ENCODE measurements at places on chromosomes 3 and 15. TPM values are rescaled to one million over a fixed set of nuclear protein-coding genes. Genes with fewer than 3 reads are reported as not detected.

SLC22A13 gene
- total RNA-seq = 0.27 TPM

CHRM5 gene
- total RNA-seq = not detected

GRIP2 gene
- total RNA-seq = not detected

GPR176 gene
- 0.19 TPM for total RNA-seq

HYAL1 gene
- total RNA-seq = 0.24 TPM

PTPRG gene
- total RNA-seq = 0.10 TPM

DHX30 gene
- total RNA-seq = 166 TPM

- no peak for DNase-seq
Measured at GRCh38 chr3:123936400-123936799, 24.6 kb downstream of the CCDC14 start.

DNA sequence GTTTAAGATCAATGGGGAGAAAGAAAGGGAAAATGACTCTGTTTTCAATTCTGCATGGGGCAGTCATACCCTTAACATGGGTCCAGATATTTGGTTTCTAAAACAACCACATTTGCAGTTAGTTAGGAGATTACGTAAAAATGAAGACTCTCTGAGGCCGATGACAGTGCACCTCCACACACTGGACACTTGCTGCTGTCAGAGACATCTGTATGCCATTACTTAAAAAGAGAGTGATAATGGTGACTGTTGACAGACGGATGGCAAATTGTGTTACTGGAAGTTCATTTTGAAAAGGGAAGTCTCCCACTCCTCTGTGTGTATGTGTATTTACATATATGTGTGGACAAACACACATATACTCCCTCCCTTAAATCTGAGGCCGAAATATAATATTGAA lies 304.5 kb upstream of the SEMA6D start:
- no peak for DNase-seq

- DNase-seq = peak; percentile 18
Measured at GRCh38 chr3:142027735-142028134, 121.6 kb downstream of the TFDP2 start.

DNA sequence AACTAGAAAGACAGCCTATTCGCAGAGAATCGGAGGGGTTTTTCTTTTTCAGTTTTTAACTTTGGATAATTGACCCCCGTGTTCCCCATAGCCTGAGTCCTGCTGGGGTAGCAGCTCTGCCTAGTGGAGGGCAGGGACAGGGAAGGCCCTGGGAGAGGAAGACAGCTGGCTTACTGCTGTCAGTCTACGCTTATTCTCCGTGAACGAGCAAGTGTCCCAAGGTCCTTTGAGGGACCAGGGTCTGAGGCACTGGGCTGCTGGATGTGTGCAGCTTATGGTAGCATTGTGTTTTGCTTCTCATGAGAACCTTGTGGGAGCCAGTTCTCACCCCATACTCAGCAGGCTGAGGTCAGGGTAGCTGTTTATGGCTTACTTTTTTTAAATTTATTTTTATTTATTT lies 3.0 kb downstream of the LIMD1 start:
- no peak for DNase-seq

DNA sequence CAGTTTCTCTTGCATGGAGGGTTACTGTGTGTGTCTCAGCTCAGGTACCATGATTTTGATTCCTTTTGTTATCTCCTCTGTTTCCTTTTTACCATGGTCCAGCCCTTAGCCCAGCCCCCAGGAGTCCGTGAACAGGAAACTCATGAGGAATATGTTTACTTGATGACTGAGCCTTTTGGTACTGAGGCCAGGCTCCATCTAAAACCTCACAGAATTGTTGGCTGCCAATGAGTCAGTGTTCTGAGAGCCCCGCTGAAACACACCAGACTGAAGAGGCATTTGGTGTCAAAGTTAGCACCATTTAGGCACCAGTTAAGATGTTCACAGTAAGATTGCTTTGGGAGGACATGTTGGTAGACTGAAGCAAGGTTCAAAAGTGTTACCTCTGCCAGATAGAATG lies 80.9 kb downstream of the DGKG start:
- DNase-seq = no peak

- DNase-seq = no peak
Measured at GRCh38 chr3:85482213-85482490, 523.4 kb downstream of the CADM2 start.

DNA sequence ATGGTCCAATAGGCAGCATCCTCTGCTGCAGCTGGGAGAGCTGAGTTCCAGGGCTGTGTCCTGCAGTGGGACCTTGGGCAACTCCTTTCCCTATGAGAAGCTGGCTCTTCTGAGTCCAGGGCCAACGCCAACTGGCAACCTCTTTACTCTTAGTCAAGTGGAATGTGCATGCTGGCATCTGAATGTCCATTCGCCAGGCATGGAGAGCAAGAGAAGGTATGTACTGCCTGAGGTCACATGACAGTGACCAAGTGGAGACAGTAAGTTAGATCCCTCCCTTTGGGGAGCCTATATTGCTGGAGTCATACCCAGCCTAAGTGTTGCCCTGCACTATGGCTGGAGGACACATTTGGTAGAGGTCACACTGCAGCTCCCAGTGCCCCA lies 12.1 kb downstream of the HEMK1 start:
- no peak for DNase-seq

GRCh38 chr15:25900901-25901300 lies 37.8 kb upstream of the ATP10A start:
- DNase-seq = no peak

GRCh38 chr3:71441217-71441924 lies 142.2 kb downstream of the FOXP1 start:
- no peak for DNase-seq

DNA sequence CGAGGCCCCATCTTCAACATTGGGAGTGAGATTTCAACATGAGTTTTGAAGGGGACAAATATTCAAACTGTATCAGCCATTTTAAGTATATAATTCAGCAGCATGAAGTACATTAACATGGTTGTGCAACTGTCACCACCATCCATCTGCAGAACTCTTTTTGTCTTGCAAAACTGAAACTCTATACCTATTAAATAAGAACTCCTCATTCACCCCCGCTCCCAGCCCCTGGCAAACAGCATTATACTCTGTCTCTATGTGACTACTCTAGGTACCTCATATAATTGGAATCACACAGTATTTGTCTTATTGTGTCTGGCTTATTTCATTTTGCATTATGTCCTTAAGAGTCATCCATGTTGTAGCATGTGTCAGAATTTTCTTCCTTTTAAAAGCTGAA lies 110.1 kb downstream of the MAP2K5 start:
- DNase-seq = no peak
